ENCODE measurements at places on chromosomes 5 and 9.

- DNase-seq = no peak
These were observed 167.6 kb upstream of the WWC1 start for GRCh38 chr5:168123631-168124528.

GRCh38 chr5:66747607-66748006 is 151.4 kb downstream of the MAST4 start:
- no peak for DNase-seq

DNA sequence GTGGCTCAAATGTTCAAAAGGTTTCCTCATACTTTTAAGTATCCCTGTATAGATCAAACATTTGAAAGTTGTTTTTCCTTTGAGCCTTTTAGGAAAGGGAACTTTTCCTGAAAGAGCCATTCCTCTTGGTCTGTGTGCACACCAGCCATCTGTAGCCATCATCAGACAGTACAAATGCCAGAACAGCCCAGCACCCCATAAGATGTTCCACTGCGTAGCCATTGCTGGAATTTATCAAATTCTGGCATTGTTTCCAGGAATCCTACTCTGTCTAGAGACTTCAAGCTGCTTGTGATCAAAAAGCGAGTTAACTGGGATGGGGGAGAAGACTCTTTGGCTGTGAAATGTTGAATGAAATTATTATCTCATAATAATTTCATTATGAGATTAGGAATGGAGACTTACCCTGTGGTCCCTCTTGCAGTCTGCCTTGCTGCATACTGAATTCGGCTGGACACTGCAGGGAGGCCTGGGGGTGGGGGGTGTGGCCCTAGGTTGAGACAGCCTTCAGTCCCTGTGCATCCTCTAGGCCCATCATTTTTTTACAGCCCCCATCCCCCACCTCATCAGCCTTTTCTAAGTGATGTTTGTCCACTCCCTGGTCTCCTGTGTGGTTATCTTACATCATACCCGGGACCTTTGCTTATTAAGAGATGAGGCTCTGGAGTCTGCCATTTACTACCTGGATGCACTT is 99.8 kb downstream of the RALGPS1 start:
- no peak for DNase-seq

DNA sequence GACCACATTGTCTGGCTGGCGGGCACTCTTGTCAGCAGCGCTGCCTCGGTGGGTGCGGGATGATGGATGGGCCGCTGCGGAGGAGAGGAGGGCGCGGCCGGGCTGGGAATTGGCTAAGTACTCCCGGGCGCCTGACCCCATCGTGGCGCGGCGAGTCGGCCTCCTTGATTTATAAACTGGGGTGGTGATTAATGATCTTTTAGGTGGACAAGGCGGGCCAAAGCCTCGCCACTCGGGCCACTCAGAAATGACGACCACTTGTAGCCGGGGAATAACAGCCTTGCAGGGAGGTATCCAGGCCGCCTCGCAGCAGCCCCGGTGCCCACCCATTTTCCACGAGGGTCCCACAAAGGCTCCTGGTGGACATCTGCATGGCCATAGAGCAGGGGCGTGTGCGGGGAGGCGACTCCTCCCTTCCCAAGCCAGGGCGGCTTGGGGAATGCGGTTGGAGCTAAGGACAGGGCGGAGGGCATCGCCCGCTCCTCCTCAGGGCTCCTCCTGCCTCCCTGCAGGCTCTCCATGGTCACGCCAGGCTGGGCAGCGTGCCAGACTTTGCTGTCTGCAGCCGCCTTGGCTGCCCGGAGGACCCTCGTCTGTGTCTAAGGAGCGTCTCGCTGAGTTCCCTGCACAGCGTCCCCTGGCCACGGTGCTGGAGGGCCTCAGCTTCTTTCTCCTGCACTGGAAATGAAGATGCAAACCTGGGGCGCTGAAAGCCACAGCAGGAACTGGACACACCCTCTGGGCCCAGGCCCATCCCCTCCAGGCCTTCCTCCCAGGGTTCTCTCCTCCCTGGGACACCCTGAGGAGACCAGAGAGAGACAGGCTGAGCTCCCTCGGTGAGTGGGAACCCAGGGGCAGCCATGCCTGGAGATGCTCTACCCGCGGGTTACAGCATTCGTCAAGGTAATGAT is 287.4 kb upstream of the IRX4 start:
- no peak for DNase-seq

DNA sequence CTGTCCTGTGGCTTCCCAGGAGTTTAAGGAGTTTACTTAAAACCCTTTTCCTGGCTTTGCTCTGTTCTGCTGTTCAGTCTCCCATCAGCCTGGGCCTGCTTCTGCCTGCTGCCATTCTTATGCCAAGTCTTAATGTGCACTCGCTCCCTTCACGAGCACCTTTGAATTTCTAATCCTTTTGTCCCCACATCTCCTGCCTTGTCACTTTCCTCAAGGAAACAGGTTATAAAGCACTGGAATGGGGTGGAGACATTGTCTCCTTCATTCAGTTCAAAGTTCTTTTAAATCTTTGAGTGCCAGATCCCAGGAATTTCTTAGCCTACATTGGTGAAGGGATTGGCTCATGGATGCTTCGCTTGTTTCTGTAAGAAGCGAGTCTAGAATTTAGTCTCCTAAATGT is 87.2 kb upstream of the LIFR start:
- no peak for DNase-seq

DNA sequence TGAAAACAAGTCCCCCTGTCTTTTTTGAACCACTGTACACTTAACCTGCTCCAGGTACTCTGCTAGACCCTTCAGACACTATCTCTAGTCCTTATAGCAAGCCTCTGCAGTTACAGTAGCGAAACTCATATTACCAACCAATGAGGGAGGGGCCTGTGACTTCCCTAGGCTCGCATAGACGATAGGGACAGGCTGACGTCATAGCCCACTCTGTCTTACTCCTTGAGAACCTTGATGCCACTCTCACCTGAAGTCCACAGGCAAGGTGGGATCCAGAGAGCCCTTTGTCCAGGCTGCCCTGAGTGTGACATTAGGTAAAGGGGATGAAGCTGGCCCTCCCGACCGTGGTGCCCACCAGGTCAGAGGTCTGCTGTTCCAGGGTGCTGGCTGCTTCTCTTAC is 65.3 kb downstream of the ACTBL2 start:
- DNase-seq = no peak

- DNase-seq = no peak
These were observed 117.0 kb downstream of the VAV2 start for GRCh38 chr9:133875131-133875530.

GRCh38 chr9:21470126-21470525 is 12.0 kb downstream of the IFNE start:
- DNase-seq = no peak

DNA sequence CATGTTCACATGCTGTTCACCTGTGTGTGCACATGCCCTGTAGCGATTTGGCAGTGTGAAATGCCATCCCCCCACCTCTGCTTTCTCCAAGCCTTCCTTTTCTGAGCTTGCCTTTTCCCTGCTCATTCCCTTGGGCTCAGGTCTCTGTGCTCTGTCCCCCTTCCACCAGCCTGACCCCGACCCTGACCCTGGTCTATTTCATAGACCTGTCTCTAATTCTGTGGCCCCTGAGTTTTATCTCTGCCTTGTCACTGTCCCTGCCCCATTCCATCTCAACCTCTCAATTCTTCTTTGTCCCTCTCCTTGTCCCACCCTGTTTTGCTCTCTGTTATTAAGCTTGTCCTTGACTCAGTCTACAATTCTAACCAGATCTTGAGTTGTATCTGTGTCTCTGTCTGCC is 735 bp downstream of the ARAP3 start:
- DNase-seq = no peak

DNA sequence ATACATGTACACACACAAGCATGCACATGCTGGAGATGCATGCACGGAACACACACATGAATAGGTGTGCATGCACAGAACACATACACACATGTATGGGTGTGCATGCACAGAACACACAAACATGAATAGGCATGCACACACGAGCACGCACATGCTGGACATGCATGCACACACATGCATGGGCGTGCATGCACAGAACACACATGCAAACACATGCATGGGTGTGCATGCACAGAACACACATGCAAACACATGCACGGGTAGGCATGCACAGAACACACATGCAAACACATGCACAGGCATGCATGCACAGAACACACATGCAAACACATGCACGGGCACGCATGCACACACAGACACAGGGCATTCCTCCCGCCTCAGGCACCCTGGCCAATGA is 382.3 kb downstream of the IRX2 start:
- no peak for DNase-seq

DNA sequence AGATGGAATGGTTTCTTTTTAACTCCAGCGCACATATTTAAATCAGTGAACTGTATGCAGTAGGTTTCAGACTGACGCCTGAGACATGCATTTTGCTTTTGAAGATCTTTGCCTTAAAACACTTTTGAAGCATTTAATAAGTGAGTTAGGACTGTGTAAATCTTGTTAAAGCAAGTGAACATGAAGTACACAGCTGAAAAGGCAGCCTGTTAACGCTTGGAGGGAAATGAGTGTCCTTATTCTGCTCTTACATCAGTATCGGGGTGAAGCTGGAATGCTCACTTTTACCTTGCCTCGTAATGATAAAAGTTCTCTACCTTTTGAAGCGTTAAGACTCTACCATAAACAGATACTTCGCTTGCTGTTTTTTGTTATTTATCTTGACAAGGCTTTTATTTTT is 552.2 kb downstream of the ZNF608 start:
- DNase-seq = no peak

DNA sequence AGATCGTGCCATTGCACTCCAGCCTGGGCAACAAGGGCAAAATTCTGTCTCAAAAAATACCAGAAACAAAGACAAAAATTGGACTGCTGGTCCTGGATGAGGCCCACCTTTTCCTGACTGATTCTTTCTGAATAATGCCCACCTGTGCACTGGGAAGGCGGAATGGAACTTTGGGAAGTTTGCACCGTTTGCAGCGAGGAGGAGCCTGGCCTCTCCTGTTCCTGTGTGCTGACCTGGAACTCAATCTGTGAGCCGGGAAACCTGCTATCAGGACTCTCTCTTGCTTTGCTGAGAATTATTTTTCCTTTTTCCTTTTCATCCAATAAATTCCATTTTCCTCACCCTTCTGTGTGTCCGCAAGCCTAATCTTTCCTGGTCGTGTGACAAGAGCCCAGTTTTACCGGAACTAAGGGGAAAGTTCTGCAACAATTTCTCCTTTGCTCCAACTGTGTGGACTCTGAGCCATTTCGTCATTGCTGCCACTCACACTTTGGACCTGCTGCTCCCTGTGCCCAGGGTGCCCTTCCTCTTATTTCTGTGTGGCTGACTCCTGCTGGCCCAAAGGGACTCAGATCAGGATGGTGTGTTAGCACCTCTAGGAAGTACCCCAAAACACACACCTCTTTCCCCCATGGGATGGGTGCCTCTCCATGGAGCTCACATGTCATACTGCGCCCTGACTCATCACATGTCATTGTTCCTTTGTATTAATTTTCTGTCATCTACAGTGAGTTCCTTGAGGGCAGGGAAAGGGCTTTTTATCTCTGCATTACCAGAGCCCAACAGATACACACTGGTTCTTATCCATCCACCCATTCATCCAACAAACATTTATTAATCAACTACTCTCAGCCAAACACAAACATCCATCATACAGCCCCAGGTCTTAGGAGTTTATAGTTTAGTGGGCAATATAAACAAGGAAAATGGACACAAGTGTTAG is 4.7 kb upstream of the GLRX start:
- no peak for DNase-seq

DNA sequence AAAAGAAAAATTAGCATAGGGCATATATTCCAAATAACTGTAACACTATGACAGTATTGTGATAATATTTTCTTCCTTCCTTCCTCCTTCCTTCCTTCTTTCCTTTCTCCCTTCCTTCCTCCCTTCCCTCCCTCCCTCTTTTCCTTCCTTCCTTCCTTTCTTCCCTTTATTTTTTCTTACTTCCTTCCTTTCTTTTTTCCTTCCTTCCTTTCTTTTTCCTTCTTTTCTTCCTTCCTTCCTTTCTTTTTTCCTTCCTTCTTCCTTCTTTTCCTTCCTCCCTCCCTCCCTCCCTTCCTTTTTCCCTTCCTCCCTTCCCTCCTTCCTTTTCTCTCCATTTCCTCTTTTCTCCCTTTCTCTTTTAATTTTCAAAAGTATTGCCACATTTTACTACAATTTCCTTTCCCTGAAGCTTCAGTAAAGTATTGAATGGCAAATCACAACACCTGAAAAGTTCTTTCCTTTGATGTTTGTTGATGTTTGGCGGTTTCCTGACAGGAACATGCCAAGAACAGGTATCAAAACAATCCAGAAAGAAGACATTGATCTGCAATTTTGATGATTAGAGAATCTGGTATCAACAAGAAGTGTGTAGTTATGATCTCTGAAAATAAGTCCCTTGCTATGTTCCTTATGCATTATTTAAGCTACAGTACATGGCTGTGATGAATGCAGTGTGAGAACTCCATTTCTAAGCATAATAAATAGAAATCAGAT is 253.1 kb upstream of the EDIL3 start:
- no peak for DNase-seq

DNA sequence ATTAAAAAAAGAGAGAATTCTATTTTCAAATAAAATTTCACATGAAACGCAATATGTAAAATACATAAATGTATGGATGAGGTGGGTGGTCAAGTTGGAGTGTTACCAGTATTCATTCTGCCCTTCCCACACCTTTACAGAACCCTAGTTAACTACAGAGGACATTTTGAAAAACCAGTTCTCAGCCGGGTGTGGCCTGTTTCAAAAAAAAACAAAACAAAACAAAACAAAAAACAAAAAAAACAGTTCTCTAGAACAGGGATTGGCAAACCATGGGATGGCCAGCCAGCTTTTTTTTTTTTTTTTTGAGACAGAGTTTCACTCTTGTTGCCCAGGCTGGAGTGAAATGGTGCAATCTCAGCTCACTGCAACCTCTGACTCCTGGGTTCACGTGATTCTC is 28.4 kb upstream of the HK3 start:
- no peak for DNase-seq

GRCh38 chr9:70852711-70853240 is 268.6 kb downstream of the TRPM3 start:
- DNase-seq = no peak

GRCh38 chr9:98796364-98797101 is at the start of gene ANKS6:
Gene ANKS6 (minus strand): TSS chr9:98796555. CDS start chr9:98796491, 64 bp downstream.
- DNase-seq = peak; percentile 54

DNA sequence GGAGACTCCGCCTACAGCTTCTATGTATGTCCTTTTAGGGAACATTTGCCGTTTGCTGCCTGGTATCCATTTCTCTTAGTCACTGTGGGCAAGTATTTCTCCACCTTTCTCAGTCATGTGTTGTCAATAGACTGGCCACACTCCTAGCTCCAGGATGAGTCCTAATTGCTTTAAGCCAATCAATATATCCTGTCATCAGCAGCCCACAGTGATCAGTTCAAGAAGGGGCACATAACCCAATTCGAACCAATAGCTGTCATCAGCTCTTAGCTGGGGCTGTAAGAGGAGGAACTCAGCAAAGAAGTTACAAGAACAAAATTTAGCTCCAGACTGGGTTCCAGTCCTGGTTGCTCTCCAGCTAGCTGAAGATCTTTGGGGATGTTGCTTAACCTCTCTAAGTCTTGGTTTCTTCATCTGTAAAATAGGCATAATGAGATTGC is 70.7 kb upstream of the MAN2A1 start:
- DNase-seq = no peak

DNA sequence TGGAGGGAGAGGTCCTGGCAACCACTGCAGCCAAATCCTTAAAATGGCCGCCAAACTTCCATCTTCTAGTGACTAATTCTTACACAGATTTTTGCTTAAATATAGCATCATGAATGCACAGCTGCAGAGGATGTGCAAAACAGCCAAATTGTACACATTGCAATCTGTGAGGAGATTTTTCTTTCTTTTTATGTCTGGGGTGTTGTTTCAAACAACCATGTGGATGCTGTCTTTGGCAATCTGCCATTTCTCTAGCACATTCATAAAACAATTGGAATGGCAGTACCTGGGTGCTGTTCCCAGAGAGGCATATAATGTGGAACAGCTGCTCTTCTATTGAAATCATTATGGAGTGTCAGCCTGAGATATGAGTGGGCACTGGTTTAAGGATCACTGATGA is 1082.9 kb upstream of the SEMA6A start:
- DNase-seq = peak; percentile 68
